Breast epithelium (tissue), 4 donors: ENCODE measurements at places on chromosomes 5 and 9. TPM values are rescaled to one million over a fixed set of nuclear protein-coding genes. Genes with fewer than 3 reads are reported as not detected.

DNA sequence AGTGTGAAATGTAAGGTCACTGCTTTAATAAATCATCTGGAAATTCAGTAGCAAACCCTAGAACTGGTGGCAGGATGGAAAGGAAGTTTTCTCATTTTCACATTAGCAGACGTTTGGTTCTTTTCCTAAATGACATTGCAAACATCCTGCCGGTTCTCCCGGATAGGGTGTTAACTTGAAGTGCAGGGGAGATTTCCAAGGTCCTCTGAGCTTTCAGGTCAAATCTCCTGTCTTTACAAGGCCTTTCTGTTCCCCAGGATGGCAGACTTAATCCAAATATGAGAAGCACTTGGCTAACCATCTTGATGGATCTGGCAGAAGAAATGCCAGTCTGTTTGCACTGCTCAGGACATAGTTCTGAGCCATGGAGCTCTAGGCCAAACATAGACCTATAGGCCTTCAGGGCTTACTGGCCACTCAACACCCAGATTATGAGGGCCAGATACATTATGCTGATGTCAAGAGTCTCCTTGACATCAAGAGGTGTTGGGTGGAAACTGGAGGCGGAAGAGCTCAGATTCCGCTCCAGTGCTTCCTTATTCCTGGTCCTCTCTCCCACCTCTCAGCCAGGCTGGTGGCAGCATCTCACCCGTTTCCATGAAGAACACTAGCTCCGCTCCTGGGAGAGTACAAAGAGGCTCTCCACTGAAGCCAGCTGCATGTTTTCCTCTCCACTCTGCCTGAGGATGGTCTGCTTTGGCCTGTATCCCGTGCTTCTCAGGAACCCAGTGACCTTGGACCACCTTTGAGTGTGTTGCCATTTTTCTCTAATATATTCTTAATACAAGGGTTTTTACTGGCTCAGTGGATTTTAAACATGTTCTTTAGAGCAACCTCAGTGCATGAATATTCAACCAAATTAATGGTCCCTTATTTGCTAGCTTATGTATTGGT, 61.0 kb downstream of the RALGPS1 start:
- H3K4me1 ChIP-seq, result no peaks in the 10 kb centered on the region
- no peaks in the 10 kb centered on the region for H3K36me3 ChIP-seq
- peak overlapping the region; percentile 49 for H3K27ac ChIP-seq
- H3K27me3 ChIP-seq, result no peaks in the 10 kb centered on the region
- no peak for DNase-seq

DNA sequence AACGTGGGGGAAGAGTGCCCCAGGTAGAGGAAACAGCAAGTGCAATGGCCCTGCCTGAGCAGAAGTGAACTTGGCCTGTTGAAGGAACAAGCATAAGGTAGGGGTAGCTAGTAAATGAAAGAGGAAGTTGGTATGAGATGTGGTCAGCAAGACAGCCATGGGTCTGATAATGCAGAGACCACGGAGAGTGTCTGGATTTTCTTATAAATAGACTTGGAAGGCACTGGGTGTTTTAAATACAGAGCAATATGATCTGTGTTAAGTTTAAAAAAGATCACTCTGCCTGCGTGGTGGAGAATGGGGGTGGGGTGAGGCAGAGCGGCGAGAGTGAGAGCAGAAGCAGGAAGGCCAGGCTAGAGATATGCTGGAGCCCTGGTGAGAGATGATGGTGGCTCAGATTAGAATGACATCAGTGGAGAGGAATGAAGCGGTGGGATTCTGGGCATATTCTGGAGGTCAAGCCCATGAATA, 4.2 kb downstream of the ADAM19 start:
- no peaks in the 10 kb centered on the region for H3K27me3 ChIP-seq
- no peak overlapping the region for H3K4me3 ChIP-seq
- no peak for DNase-seq
- no peaks in the 10 kb centered on the region for H3K36me3 ChIP-seq
- H3K27ac ChIP-seq, result no peak overlapping the region

- no peaks in the 10 kb centered on the region for H3K36me3 ChIP-seq
- peak within 1 kb of the TSS; percentile 40 for H3K4me3 ChIP-seq
- peaks cover 9% of the 10 kb centered on the region for H3K4me1 ChIP-seq
These were observed at the start of gene BARX1 for GRCh38 chr9:93955111-93955980. Gene BARX1, minus strand, starts transcription at chr9:93955355. Its CDS starts 209 bp downstream, at chr9:93955146.

GRCh38 chr9:111150181-111150580, 111.9 kb upstream of the LPAR1 start:
- no peak overlapping the region for H3K27ac ChIP-seq
- H3K36me3 ChIP-seq, result no peaks in the 10 kb centered on the region
- H3K4me1 ChIP-seq, result no peaks in the 10 kb centered on the region
- no peak overlapping the region for H3K4me3 ChIP-seq
- no peaks in the 10 kb centered on the region for H3K27me3 ChIP-seq
- DNase-seq, result no peak

DNA sequence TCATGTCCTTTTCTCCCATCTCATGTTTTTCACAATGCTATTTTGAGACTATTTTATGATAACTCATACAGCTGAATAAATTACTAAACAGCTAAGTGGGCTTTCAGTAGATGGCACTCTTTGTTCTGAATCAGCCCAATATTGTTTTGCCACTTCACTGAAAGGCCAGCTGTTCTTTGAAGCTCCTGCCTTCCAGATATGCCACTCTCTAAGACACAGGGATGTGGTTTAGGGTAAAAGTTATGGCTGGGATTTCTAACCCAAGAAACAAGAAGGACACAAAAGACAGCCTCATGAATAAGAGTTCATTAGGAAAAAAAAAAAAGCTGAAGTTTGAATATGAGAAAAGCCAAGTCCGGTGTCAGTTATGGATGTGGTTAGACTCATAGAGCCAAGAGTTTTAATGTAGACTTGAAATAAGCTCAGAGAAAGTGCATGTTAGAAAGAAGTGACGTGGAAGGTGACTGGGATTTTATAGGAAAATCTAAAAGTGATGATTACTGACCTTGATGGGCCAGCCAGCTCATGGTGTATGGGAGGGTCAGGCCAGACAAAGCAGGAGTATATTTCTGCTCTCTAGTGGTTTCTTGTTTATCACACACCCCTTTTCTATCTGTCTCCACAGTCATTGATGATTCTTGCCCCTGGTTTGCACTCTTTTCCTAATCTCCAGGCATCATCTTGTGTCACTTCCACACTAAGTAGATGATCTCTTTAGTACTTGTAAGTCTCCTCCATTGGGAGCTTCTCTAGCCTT, 488.5 kb downstream of the NR2F1-AS1 start:
- no peak overlapping the region for H3K27ac ChIP-seq
- H3K27me3 ChIP-seq, result no peaks in the 10 kb centered on the region
- H3K36me3 ChIP-seq, result no peaks in the 10 kb centered on the region
- no peak overlapping the region for H3K4me3 ChIP-seq

GRCh38 chr9:16545639-16546038, 324.8 kb downstream of the BNC2 start:
- H3K4me1 ChIP-seq, result no peaks in the 10 kb centered on the region
- no peak overlapping the region for H3K4me3 ChIP-seq
- no peaks in the 10 kb centered on the region for H3K36me3 ChIP-seq

- H3K4me3 ChIP-seq, result no peak overlapping the region
- H3K27me3 ChIP-seq, result no peaks in the 10 kb centered on the region
- no peak overlapping the region for H3K27ac ChIP-seq
- H3K4me1 ChIP-seq, result no peaks in the 10 kb centered on the region
These were observed 168.8 kb upstream of the POC5 start for GRCh38 chr5:75885849-75886596.

DNA sequence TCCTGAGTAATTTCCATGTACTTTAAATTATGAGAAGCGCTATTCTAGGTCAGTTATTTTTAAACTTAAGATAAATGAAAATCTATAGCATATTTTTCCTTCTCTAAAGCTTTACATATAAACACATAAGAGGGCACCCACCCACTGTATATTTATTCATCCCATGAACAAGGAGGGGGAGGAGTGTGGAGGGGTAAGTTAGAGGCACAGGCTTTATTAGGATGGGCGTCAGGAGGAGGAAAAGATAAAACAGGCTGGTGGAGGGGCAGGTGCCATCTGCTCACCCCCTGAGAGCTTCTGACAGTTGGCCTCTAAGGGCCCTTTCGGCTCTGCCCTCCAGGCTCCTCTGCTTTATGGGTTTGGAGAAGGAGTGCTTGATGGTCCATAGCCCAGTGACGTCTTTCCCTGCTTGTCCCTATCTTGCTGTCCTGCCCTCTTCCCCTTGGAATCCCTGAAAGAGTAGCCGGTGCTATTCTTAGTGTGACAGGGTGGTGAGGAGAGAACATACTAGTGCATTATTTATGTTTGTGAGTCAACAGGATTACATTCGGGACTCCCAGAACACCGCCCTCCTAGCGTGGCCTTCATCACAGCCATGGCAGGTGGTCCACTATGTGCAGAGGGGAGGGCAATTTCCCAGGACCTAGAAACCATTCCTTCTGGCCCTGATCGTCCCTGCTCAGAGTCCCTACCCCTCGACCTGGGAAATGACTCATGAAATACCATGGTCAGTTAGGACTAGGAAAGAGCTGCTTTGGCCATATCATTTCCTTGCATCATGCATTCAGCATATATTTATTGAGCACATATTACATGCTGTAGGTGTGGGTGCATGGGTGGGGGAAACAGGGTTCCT, 7.9 kb upstream of the SYNPO start:
- DNase-seq, result no peak
- no peaks in the 10 kb centered on the region for H3K27me3 ChIP-seq
- H3K4me1 ChIP-seq, result peaks cover 5% of the 10 kb centered on the region
- no peak overlapping the region for H3K27ac ChIP-seq

The CD180 gene
- total RNA-seq, result 0.98 TPM
